NCI-H1436 treated with DMSO at 0.1 percent for 48 hours (cell line): ENCODE measurements at places on chromosomes 7 and 10.

GRCh38 chr7:142445019-142445686 is 187.3 kb upstream of the PRSS58 start:
- DNase-seq: no peak

DNA sequence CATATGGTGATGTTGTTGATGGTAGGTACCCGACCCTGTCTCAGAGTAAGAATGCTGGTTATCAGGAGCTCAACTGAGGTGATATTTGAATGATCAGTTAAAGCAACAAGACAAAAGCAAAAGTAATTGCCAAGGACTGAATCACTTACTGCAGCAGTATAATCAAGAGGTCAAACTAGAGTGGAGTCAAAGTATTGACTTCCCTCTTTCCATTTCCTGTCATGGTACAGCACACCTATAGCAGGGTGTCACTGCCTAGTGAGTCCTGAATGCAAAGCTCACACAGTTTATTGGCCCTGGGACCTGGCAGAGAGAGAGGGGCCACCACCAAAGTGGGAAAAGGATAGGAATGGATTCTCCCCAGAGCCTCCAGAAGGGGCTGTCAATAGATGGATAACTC is 886.1 kb upstream of the SORCS1 start:
- no peak for DNase-seq

GRCh38 chr10:18282094-18282493 is 141.9 kb downstream of the CACNB2 start:
- no peak for DNase-seq

- DNase-seq: no peak
Observed at GRCh38 chr10:76523246-76523645, 1091.8 kb downstream of the LRMDA start.

GRCh38 chr7:12389089-12389700 is 14.5 kb downstream of the VWDE start:
- peak; percentile 49 for DNase-seq

- DNase-seq: no peak
Observed at GRCh38 chr10:70162892-70163201, 7.5 kb downstream of the SAR1A start.

GRCh38 chr10:27600930-27601329 is 96.8 kb downstream of the RAB18 start:
- DNase-seq: no peak

GRCh38 chr7:4689151-4689550 is 7.1 kb downstream of the FOXK1 start:
- no peak for DNase-seq

- DNase-seq: no peak
Observed at GRCh38 chr10:91602868-91603568, 29.9 kb downstream of the PPP1R3C start.

GRCh38 chr7:91266689-91267090 is 2.5 kb downstream of the FZD1 start:
- no peak for DNase-seq

GRCh38 chr7:69605546-69605945 is 7.3 kb downstream of the AUTS2 start:
- DNase-seq: no peak

DNA sequence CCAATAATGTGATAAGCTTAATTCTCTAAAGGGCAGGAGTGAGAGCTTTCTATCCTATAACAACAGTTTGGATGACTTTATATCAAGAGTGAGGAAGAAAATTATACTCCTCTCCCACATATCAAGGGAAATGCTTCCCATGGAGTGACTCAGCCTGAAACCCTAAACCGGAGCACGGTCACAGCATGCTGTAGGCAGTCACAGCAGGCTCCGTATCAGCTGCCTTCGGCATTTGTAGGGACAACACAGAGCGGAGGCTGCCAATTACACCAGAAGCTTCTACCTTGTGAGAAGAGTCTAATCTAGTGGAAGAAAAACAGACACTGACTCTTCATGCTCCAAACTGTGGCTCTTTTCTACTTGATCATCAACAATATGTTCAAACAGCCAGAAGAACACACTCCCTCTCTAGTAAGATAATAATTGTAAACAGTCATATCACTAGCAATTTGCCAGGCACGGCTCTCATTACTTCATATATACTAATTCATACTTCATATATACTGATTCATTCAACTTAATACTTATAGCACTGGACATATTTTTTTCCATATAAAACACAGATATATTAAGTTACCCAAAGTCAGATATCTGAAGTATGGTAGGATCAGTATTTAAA is 65.9 kb downstream of the DGKB start:
- DNase-seq: peak; percentile 13

GRCh38 chr10:124289851-124290795 is 128.6 kb downstream of the OAT start:
- DNase-seq: no peak

- no peak for DNase-seq
Observed at GRCh38 chr10:83229991-83230390, 909.3 kb upstream of the GHITM start.

- DNase-seq: no peak
Observed at GRCh38 chr10:125201108-125201524, 40.8 kb upstream of the CTBP2 start.

GRCh38 chr7:138880881-138881578 is 83.0 kb upstream of the ATP6V0A4 start:
- no peak for DNase-seq

- no peak for DNase-seq
Observed at GRCh38 chr7:131052285-131052904, 275.3 kb upstream of the MKLN1 start.

- no peak for DNase-seq
Observed at GRCh38 chr7:51209426-51209825, 107.2 kb downstream of the COBL start.

GRCh38 chr7:133560900-133561299 is 308.0 kb downstream of the EXOC4 start:
- DNase-seq: no peak

DNA sequence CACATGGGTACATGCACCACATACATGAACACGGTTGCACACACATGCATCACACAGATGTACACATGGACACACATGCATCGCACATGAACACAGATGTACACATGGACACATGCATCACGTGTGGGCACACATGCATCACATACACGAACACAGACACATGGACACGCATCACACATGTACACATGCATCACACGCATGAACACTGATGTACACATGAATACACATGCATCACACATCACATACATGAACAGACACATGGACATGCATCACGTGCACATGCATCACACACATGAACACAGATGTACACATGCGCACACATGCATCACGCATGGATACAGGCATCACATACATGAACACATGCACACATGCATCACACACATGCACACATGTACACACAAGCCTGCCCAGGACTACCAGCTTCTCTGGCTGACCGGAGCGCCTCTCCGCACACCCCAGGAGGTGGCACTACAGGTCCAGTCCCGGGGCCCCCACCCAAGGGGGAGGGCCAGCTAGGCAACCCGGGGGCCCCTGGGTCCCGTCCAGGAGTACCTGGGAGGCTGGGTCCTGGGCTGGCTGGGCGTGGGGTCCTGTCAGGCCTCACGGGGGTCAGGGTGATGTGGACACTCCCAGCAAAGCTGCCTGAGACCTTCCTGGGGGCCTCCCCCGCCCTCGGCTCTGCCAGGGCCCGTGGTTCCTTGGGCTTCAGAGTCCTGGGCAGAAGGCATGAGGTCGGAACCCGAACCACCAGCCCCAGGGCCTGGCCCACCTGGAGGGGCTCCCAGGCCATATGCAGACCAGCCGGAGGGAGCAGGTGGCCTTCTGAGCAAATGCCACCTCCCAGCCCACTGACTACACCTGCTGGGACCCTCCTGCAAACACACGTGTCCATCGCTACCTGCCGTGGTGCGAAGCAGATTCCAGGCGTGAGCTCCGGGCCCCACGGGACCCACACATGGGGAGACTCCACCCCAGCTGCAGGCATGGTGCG is 19.6 kb downstream of the MICALL2 start:
- DNase-seq: no peak

- DNase-seq: no peak
Observed at GRCh38 chr10:31972519-31973041, 43.9 kb upstream of the ARHGAP12 start.

- no peak for DNase-seq
Observed at GRCh38 chr10:99695761-99696160, 36.2 kb downstream of the COX15 start.

GRCh38 chr10:122464250-122464510 is 2.8 kb downstream of the HTRA1 start:
- no peak for DNase-seq

GRCh38 chr10:112412696-112413095 is 34.0 kb downstream of the ZDHHC6 start:
- no peak for DNase-seq

- no peak for DNase-seq
Observed at GRCh38 chr10:102801978-102802377, 35.2 kb downstream of the CYP17A1 start.

GRCh38 chr7:157465891-157466866 is 129.4 kb downstream of the DNAJB6 start:
- DNase-seq: no peak

DNA sequence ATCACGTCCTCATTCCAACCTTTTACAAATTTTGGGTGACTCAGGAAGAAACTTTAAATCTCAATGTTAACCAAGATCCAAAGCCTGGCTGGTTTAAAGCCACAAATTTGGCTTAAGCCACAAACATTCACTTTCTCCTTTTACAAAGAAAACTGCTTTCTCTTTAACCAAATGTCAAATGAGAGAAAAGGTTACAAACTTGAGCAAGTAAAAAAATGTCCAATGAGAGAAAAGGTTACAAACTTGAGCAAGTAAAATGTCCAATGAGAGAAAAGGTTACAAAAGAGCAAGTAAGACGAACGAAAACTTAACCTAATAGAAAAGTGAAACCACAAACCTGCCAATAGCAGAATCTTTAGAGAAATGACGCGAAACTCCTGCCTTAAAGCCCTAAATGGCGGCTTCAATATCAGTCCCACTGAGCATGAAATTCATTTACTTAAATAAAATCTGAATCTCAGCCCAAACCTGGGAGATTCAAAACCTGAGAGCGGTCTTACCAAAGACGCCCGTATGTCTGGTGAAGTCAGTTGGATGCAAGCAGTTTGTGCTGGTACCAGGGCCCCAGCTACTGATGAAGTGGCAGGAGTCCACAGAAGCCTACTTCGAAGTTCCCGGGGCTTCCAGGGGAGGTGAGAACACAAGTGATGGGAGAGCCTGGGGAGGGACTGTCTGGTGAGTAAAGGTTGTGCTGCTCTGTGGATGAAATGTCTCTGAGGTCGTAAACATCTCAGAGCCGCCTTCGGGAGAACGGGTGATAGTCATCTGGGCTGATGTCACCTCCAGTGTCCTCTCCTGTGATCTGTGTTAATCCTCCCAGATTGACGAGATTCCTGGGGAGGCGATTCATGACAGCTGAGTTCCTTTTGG is 74.6 kb downstream of the PAXIP1 start:
- DNase-seq: peak; percentile 55

DNA sequence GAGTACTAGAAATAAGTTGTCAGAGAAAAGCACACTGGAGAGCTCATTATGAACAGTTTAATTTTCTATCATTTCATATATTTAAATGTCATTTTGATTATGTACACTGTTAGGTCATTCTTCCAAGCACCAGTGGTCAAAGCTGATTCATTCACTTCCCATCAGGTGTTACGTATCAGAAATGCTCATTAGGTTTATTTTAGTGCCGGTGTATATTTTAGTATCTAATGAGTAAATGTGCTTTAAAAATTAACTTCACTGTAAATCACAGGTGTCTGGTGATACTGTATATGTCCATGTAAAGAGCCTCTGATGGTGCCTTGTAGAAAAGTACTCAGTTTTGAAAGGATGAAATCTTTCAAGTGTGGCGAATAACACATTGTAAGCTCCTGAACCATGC is 3.5 kb downstream of the DMTF1 start:
- no peak for DNase-seq

DNA sequence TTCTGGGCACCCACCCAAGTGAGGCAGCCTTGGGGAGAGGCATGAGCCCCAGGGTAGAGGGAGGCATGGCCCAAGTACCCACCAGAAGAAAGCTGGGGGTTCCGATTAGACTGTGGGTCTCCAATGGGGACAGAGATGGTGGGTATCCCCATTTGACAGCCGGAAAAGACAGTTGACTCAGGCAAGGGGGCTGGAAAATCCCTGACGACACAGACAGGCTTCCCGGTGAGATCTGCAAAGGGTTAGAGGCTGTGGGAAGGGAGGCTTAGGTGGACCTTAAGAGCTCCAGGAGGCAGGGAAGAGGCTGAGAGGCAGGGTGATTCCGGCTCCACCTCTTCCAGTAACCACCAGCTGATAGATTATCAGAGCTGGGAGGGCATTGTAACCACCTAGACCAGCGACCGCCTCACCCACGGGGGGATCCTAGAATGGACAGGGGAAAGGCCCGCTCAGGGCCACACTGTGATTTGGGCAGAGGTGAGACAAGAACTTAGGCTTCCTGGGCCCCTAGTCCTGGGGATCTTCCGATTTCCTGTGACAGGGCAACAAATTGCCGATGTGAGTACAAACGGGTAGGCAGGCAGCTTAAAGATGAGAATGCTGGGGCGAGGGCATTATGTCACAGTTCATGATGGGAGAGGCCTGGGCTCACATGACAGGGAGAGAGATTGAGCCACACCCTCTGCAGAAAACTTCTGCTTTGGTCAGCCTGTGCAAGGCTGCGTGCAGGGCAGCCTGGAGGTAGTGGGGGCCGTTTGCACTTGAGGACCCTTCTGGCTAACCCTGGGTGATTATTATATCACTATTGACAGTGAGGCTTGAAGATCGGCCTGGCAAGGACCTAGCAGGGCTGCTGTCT is 5.4 kb downstream of the TBATA start:
- no peak for DNase-seq

- DNase-seq: no peak
Observed at GRCh38 chr10:6398399-6398798, 181.7 kb downstream of the PRKCQ start.

GRCh38 chr7:148906707-148907498 is 22.8 kb upstream of the EZH2 start:
- DNase-seq: no peak
